ENCODE measurements at places on chromosomes 13 and 19.

DNA sequence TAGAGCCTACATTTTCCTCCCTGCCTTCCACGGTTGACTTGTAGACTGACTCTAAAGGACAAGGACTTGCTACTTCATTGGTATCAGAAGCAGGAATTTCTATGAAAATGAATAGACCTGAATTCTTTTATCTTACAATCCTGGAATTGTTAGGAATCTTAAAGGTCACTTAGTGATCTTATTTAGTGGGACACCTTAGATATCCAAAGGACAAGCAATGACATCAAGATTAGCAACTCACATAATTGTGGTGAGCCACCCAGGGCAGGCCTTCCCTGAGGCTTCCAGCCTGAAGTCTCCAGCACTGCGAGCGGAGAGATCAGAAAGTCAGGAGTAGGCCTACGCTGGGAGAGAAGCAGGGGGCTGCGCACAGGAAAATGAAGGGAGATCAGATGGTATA is 37.8 kb downstream of the KLF5 start:
- DNase-seq: no peak

DNA sequence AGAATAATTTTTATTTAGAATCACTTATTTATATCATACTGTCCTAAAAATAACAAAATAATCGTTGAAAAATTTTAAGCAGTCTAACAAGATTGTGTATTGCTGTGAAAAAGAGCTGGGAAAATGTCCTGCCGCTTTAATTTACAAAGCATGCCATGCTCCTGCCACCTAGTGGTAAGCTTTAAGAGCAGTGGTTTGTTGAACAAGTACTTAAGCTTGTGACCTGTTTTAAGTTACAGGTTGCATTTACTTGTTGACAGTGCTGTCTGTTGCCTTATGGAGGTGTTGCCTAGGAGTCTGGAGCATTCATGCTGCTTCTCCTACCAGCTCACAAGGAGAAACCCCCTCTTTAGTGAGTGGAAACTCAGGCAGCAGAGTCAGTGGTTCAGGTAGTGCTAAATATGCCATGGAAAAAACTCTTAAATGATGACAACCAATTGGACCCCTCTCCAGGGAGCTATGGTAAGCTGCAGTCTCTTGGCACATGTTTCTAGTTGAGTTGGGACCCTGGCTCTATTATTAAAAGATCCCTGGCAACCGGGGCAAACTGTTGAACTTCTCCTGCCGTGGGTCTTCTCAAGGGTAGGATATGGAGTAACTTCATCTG is 68.4 kb downstream of the SPATA13 start:
- no peak for DNase-seq

- DNase-seq: no peak
Observed at GRCh38 chr13:53141336-53141735, 112.7 kb downstream of the OLFM4 start.

DNA sequence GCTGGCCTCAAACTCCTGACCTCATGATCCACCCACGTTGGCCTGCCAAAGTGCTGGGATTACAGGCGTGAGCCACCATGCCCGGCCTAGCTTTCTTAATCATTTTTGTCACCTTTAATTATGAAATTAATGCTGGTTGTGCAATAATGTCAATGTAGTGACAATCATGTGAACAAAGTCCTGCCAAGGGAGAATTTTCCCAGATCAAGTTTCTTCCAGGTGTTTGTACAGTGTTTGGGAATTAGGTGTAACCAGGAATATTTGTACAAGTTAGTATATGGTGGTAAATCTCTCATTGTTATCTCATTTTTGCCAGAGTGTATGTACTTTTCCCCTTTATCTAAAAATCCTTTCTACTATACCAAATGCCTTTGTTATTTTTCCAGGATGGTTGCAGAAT is 171.1 kb downstream of the UGGT2 start:
- DNase-seq: no peak

DNA sequence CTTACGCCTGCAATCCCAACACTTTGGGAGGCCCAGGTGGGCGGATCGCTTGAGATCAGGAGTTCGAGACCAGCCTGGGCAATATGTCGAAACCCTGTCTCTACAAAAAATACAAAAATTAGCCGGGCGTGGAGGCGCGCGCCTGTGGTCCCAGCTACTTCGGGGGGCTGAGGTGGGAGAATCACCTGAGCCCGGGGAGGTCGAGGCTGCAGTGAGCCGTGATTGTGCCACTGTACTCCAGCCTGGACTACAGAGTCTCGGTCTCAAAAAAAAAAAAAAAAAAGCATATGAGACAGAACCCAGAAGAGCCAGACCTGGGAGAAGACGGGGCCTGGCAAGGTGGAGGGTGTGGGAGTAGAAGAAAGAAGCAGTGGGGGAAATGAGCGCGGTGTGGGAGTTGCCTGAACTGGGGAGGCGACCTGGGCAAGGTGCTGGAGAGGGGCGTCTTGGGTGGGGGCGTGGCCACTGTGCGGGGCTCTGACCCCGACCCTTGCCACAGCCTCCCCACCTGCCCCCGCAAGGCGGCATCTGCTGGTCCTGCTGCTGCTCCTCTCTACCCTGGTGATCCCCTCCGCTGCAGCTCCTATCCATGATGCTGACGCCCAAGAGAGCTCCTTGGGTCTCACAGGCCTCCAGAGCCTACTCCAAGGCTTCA is 533 bp downstream of the DKKL1 start:
- DNase-seq: no peak

DNA sequence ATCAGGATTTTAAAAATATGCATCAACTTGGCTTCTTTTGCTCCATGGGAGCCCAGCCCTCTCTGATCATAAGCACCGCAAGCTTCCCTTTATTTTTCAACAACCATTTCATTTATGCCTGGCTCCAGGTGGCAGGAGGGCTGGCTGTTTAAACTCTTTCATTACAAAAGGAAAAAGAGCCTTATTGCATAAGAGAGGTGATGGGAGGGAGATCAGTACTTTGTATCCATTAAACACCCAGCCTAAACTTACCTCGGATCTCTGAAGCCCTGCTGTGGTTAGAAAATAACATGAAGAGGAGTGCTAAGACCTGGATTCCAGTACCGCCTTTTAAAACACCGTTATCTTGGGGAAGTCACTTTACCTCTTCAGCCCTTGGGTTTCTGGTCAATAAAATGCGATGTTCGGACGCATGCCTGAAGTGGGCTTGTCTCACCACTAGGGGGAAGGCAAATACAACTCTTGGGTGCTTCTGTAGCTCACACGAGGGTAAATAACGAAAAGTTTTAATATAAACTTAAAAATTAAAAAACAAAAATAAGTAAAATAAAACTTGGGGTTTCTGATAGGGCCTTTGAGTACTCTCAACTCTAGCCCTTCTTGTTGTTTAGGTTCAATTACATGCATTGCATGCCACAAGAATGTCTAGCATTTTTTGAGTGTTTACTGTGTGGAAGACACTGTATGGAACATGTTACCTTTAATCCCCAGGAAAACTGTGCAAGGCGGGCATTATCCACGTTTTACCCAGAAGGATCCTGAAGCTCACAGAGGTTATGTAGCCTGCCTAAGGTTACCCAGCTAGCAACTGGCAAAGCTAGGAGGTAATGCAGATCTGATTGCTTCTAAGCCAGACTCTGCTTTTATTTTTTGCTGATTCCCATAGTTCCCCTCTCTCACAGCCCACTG is 240.3 kb downstream of the LMO7 start:
- DNase-seq: peak; percentile 30

DNA sequence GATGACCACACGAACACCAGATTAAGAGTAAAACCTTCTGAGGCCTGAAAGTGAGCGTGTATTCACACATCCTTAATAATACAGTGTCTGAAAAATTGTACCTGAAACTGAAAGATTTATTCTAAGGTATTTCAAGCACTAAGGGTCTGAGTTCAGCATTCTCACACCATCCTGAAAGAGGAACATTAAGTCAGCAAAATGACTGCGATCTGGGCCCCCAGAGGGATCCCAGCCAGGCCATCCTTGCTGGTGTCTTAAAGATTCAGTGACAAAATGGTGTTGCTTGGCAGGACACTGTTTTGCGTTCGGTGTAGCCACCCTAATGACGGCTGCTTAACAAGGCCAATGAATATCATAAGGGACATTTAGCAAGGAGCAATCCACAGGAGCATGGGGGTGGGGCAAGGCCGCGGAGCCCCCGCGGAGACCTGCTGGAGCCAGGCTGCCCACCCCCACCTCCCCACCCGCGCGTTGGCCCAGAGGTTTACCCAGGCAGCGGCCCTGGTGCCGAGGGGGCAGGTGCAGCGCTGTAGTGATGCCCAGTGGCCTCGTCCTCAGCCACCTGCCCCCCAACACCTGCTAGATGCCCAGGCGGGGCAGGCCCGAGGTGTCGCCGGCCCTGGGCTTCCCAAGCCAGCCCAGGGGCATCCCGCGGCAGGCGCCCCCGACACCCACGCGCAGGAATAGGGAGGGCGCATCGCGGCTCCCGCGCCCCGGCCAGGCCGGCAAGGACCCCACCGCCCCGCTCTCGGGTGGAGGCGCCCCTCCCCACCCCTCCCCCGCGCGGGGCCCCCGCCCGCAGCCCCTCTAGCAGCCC is 742 bp downstream of the NALCN start:
- peak; percentile 67 for DNase-seq

DNA sequence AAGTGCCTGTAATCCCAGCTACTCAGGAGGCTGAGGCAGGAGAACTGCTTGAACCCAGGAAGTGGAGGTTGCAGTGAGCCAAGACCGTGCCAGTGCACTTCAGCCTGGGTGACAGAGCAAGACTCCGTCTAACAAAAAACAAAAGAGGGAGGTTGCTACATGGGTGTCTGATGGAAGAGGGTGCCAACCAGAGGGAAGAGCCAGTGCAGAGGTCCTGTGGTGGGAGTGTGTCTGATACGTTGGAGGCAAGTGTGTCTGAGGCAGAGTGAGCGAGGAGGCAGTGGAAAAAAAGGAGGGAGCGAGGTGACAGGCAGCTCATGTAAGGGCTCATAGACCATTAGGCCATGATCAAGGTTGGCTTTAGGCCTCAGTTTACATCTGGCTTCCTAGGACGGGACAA is 6.8 kb downstream of the PDE4A start:
- DNase-seq: no peak

- no peak for DNase-seq
Observed at GRCh38 chr13:32791545-32792172, 205.4 kb downstream of the PDS5B start.

DNA sequence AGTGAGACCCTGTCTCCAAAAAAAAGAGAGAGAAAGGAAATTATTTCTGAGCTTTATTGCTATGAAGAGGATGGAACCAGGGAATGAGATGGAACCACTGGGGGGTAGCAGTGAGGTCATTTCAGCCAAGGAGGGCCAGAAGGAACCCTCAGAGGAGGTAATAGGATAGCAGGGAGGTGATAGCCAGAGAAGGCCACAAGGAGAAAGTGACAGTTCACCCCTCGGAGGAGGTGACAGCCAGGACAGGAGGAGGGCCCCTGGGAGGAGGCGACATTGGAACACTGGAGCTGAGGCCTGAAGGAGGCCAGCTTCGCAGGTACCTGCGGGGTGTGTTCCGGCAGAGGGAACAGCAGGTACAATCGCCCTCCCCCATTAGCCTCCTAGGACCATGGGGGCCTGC is 675 bp upstream of the PGPEP1 start:
- DNase-seq: no peak

DNA sequence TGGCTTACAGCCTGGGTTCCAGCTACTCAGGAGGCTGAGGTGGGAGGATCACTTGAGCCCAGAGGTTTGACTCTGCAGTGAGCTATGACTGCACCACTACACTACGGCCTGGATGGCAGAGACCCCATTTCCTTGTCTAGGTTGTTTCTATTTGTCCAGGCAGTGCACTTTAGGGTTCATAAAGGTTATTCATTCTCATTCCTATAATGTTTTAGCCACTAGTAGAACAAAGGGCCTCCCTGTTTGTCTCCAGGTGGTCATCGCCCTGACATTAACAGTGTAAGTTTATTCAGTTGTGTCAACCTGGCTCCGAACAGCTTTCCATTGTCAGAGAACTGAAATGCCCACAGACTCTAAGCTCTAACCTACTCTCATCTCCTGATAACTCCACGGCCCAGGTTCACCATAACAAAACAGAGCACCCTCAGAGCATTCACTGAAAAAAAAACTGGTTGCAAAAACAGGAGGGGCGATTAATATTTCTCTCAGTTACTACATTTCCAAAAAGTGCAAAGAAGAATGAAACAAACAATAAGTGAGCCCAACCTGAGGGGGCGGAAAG is 37.1 kb downstream of the SMAD9 start:
- DNase-seq: no peak

DNA sequence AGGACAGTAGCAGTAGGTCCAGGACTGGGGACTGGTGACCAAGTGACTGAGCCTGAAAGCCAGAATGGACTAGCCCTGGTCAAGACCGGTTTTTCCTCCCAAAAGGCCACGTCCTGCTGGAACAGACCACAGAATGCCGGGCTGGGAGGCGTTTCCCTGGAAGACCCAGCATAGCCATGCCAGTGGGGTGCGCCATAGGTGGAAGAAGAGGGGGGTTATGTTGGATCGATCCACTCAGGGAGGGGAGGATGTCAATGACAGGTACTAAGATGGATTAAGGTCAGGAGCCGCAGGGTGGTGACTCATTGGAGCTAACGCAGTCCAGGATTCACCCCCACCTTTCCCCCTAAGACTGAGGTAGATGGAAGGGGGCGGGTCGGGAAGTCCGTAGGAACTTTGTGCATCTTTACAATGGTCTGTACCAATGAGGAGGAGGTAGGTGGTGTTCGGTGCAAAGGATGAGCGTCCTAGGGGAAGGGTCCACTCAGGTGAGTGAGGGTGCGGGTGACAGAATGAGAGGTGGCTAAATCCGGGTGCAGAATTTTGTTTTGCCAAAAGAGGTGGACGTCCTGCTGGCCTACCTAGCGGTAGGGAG is 21.0 kb downstream of the VASP start:
- DNase-seq: no peak

GRCh38 chr19:35689836-35690235 is 14.5 kb upstream of the ZBTB32 start:
- no peak for DNase-seq

DNA sequence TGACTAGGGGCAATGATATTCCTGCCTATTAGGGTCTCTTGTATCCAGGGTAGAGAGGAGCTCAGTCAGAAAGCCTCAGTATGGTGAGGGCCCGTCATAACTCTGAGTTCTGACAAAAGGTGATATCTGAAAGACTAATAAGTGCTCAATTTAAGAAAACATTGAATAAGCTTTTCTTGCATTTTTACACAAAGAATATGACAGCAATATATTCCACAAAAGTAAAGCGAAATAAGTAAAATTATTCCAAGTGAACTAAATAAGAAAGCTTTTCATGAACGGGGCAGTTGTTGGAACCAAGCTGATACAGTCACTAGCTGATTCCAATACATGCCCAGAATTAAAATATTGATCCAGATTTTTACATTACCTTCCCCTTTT is 40.5 kb downstream of the CEACAM1 start:
- DNase-seq: no peak

GRCh38 chr13:61162636-61163035 is 253.0 kb downstream of the PCDH20 start:
- no peak for DNase-seq
